K562 (cell line): ENCODE measurements at places on chromosomes 1 and 21. TPM values are rescaled to one million over a fixed set of nuclear protein-coding genes. Genes with fewer than 3 reads are reported as not detected.

The TESK2 gene
- total RNA-seq = 3.3 and 3.7 TPM in 2 replicates

The GOLT1A gene
- not detected in 2 replicates for total RNA-seq

The HSPA6 gene
- 3.0 and 3.9 TPM in 2 replicates for total RNA-seq

The FCER1G gene
- 0.31 TPM in 1 of 2 replicates, not detected in the other for total RNA-seq

The TMEM82 gene
- total RNA-seq = not detected in 2 replicates

The CR1 gene
- total RNA-seq = 0.20 and 0.47 TPM in 2 replicates

The CD164L2 gene
- 0.49 and 0.72 TPM in 2 replicates for total RNA-seq

The PDZK1IP1 gene
- total RNA-seq = 0.33 and 0.49 TPM in 2 replicates

The SLC44A5 gene
- total RNA-seq = 1.9 and 2.1 TPM in 2 replicates

The NOTCH2NLA gene
- 10.1 and 10.7 TPM in 2 replicates for total RNA-seq
